GM13977 (cell line): ENCODE measurements at places on chromosomes 1 and 21.

GRCh38 chr1:224482619-224483018 lies 48.0 kb upstream of the WDR26 start:
- DNase-seq: no peak

DNA sequence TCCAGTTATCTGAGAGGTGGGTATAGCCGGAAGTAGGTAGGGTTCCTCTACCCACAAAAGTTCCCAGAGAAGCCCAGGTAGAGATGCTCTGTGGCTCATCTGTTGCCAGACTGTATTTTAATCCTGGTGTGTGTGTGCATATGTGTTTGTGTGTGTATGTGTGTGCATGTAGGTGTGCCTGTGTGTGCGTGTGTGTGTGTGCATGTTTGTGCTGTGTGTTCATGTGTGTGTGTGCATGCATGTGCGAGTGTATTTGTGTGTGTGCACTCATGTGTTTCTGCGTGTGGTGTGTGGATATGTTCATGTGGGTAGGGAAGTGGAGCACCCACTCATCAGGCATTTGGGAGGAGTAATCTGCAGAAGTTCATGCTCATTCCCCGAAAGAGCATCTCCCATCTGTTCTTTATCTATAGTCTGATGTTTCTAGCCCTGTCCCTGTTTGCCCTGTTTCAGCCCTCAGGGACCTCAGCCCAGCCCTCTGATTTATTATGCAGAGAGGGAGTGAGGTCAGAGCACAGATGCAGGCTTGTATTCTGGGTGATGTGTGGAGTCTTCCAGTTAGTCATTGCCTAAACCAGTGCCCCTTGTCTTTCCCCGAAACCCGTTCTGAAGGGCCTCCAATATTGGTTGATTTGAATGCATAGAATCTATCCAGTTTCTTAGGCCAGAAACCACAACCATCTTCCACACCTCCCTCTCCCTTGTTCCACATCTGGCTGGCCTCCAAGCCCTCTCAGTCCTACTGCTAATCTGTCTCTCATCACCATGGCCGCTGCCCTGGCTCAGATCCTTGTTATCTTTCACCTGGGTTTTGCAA lies 69.1 kb downstream of the DISC1 start:
- no peak for DNase-seq

- DNase-seq: no peak
Observed at GRCh38 chr1:223667484-223668182, 2.1 kb upstream of the CAPN8 start.

- DNase-seq: peak; percentile 23
Observed at GRCh38 chr1:206770531-206771337, at the start of gene IL19. Gene IL19 (plus strand): TSS chr1:206770773. CDS start chr1:206836663, 65,890 bp downstream.

- DNase-seq: no peak
Observed at GRCh38 chr1:119808491-119808890, 2.8 kb downstream of the REG4 start.
